Activated CD4-positive, CD25-positive, alpha-beta regulatory T cell treated with anti-CD3 and anti-CD28 coated beads, Interleukin-2, amount 50 U/mL, for 24 hours (primary cell): ENCODE measurements at places on chromosomes 6 and 20.

- no peak for ATAC-seq
Observed at GRCh38 chr20:60040471-60041162, 82.4 kb downstream of the CDH26 start.

DNA sequence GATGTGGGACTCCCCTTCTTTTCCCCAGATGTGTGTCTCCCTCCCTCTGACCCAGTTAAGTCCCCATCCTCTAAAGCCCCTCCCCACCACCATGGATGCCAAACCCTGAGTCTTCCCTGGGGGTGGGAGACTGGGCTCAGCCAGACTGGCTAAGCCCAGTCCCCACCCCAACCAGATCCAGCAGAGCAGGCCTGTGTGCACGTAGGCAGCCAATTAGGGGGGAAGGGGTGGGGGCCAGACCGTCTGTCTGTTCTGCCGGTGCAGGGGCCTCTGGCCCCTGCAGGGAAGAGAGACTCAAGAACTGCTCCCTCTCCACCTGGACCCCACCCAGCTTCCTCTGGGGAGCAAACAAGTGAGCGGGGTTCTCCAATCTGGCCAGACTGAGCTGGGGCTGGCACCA is 605 bp downstream of the COX4I2 start:
- ATAC-seq = no peak

DNA sequence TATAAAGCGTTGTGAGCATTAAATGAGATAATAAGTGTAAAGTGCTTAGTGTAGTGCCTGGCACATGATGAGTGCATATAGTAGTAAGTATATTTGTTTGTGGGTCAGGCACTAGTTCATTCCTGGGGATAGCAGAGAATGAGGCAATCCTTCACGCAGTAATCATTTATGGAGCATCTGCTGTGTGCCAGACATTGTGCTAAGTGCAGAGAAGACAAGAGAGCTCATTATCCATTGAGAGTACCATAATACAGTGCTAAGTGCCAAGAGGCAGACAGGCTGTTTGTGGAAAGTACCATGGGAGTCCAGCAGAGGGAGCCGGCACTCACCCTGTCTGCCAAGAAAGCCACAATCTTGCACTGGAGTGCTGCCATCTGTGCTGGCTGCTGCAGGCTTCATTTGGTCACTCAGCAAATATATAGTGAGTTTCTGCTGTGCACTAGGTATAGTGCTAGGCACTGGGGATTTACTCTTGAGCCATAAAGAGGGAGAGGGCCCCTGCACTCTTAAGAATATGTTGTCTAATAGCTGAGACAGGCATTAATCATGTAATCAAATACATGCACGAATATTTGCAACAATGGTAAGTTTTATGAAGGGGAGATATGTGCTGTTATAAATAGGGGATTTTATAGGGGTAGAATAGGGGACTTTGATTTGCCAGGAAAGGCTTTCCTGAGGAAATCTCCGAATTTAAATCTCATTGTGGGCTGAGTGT is 12.9 kb upstream of the MROH8 start:
- peak; percentile 61 for ATAC-seq

DNA sequence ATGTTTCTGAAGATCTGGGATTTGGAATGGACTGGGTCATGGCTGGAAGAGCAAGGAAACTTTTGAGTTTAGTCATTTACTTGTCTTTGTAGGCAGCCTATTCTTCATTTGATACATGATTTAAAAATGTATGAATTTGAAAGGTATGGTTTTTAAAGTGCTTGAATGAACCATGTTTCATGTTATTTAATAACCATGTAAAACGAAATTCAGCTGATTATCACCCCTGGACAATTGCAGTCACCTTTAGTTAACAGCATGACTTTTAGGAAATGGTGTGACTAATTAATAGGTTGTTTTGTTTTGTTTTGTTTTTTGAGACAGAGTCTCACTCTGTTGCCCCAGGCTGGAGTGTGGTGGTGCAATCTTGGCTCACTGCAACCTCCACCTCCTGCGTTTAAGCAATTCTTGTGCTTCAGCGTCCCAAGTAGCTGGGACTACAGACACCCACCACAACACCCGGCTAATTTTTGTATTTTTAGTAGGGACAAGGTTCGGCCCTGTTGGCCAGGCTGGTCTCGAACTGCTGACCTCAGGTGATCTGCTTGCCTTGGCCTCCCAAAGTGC is 2.1 kb downstream of the STX11 start:
- no peak for ATAC-seq

- ATAC-seq = no peak
Observed at GRCh38 chr6:95515975-95516374, 61.4 kb upstream of the MANEA start.
